ENCODE measurements at places on chromosomes 12 and 14.

DNA sequence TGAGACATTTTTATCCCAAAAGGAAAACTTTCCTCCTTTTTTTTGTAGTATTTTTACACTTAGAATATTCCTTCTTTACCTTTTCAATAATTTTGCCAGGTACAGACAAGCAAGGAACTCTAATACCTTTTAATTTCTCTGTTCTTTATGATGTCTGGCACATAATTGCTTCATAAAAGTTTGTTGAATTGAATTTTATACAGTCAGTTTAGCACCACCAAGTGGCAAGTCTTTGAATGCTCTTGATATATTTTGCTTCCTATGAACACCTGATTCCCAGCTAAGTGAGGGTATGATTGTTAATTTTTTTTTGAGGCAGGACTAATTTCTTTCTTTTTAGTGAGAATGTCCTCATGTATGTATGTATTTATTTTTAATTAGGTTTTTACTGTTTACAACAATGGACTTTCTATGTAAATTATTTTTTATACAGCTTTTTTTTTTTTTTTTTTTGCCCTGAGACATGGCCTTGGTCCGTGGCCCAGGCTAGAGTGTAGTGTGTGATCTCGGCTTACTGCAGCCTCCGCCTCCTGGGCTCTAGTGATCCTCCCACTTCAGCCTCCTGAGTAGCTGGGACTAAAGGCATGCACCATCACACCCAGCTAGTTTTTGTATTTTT, 6.9 kb downstream of the TBC1D15 start:
- no peak overlapping the region for H3K4me3 ChIP-seq
- H3K4me1 ChIP-seq, result peaks cover under 1% of the 10 kb centered on the region
- no peaks in the 10 kb centered on the region for H3K36me3 ChIP-seq
- no peaks in the 10 kb centered on the region for H3K27me3 ChIP-seq
- H3K27ac ChIP-seq, result no peak overlapping the region

DNA sequence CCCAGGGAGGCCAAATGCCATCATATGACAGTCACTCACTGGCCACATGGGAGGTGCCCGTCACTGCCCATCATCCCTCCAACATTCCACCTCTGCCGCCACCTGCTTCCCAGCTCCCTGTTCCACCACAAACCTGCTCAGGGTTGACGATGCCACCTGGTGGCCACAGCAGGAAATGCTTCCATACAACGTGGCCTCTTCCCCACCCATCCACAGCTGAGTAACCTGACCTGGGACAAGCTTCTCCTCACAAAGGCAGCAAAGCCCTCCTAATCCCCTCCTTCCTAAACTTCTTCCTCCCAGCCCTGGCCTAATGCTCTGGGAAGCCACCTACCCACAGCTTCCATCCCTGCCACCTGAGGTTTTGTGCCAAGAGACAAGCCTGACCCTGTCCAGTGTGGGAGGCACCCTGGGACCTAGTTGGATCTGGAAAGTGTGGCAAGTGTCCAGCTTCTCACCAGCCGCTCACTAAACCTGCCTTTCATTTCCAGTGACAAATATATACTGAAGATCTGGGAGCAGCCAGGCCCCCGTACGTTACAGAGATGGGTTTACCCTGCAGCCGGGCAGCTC, 4.3 kb downstream of the DEGS2 start:
- no peaks in the 10 kb centered on the region for H3K4me1 ChIP-seq
- no peak overlapping the region for H3K4me3 ChIP-seq
- peaks cover 11% of the 10 kb centered on the region for H3K27me3 ChIP-seq
- no peaks in the 10 kb centered on the region for H3K36me3 ChIP-seq
- peak; percentile 20 for DNase-seq

- H3K4me1 ChIP-seq, result no peaks in the 10 kb centered on the region
- no peak for DNase-seq
- no peaks in the 10 kb centered on the region for H3K36me3 ChIP-seq
- H3K27ac ChIP-seq, result no peak overlapping the region
These were observed 373.7 kb upstream of the SYT1 start for GRCh38 chr12:78490861-78491260.

DNA sequence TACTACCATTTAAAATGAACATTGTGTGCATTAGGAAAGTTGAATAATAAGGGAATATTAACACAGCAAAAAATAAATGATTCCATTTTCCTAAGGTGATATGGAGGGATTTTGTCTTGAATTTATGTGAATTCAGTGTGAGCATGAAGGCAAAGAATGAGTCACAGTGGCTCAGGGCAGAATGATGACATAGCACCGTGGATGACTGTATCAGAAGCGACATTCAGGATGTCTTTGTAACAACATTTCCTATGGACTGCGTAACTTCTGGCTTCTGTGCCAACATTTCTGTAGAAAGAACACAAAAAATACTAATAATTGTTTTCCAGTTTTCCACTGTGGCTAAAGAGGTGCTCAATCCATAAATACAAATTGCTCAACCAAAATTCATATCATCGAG, 54.6 kb downstream of the TTC8 start:
- peak overlapping the region; percentile 82 for H3K27ac ChIP-seq
- no peak overlapping the region for H3K4me3 ChIP-seq
- H3K27me3 ChIP-seq, result no peaks in the 10 kb centered on the region
- peak; percentile 92 for DNase-seq
- no peaks in the 10 kb centered on the region for H3K36me3 ChIP-seq

All from endothelial cell of umbilical vein (primary cell).